ENCODE measurements at places on chromosomes 16 and 17.

DNA sequence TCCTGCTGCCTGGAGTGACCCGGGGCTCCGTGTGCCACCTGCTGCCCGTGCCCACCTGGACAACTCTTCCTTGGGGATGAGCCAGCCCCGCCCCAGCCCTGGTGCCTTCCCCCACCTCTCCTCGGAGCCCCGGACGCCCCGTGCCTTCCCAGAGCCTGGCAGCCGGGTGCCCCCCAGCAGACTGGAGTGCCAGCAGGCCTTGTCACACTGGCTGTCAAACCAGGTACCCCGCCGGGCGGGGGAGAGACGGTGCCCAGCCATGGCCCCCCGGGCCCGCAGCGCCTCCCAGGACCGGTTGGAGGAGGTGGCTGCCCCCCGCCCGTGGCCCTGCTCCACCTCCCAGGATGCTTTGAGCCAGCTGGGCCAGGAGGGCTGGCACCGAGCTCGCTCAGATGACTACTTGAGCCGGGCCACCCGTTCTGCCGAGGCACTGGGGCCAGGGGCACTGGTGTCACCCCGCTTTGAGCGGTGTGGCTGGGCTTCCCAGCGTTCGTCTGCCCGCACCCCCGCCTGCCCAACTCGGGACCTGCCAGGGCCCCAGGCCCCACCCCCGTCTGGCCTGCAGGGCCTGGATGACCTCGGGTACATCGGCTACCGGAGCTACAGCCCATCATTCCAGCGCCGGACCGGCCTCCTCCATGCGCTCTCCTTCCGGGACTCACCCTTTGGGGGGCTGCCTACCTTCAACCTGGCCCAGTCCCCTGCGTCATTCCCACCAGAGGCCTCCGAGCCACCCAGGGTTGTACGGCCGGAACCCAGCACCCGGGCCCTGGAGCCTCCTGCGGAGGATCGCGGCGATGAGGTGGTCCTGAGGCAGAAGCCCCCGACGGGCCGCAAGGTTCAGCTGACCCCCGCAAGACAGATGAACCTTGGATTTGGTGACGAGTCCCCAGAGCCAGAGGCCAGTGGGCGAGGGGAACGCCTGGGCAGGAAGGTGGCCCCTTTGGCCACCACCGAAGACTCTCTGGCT lies 38.4 kb downstream of the ARHGAP23 start:
- no peak for DNase-seq

- peak; percentile 80 for DNase-seq
These were observed 7.3 kb upstream of the TRPV2 start for GRCh38 chr17:16407911-16408588.

DNA sequence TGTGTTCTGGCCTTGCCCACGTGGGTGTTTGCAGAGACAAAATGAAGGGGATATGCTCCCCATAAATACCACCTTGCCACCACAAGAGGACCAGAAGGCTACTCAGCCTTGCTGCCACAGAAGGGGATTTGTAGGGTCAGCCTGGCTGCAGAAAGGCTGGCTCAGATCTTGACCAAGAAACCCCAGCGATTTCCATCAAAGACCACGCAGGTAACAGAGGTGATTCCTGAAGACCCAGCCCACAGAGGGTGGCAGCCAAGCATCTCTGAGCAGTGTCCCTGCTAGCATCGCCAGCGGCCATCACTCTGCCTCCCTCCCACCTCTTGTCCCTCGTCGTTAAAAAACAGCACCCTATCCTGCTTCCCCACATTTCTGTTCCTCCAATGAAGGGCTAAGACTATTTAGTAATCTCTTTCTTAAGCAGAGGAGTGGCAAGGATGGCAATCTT lies 54.9 kb downstream of the BEAN1 start:
- no peak for DNase-seq

DNA sequence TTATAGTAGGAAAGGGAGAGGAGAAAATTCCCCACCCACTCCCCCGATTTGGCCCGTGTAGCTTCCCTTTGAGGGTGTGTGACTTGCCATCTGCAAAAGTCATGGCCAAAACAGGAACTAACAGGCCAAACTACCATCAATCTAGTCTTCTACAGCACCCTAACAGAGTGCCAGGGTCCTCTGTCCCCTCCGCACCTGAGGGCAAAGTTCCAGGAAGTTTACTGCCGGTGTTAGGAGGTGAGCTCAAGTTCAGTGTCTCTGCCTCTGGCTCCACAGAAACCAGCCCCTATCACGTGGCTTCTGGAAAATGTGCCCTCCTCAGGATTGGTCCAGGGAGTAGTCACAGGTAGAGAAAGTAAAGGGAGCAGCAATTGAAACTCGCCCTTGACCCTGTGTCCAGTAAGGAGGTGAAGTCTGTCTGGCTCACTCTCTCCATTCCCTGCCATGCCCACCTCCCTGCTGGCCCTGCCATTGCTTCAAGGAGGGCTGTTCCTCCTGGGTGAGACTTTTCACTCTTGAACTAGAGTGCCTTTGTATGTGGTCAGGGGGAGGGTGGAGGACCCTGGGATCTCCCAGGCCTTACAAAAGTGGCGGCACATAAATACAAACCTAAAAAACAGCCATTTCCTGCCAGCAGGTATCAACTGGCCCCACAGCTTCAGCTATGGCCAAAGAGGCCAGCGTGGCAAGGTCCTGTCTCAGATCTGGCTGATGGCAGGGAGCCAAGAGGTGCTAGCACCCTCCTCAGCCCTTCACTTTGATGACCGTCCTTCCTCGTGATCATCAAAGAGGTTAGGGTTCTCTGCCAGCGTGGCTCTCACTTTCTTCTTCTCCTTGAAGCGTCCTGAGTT lies 5.3 kb downstream of the PRR15L start:
- DNase-seq: no peak

GRCh38 chr17:37478187-37478586 lies 11.5 kb upstream of the DUSP14 start:
- DNase-seq: no peak

GRCh38 chr16:69471121-69471520 lies 46.7 kb downstream of the CYB5B start:
- no peak for DNase-seq

DNA sequence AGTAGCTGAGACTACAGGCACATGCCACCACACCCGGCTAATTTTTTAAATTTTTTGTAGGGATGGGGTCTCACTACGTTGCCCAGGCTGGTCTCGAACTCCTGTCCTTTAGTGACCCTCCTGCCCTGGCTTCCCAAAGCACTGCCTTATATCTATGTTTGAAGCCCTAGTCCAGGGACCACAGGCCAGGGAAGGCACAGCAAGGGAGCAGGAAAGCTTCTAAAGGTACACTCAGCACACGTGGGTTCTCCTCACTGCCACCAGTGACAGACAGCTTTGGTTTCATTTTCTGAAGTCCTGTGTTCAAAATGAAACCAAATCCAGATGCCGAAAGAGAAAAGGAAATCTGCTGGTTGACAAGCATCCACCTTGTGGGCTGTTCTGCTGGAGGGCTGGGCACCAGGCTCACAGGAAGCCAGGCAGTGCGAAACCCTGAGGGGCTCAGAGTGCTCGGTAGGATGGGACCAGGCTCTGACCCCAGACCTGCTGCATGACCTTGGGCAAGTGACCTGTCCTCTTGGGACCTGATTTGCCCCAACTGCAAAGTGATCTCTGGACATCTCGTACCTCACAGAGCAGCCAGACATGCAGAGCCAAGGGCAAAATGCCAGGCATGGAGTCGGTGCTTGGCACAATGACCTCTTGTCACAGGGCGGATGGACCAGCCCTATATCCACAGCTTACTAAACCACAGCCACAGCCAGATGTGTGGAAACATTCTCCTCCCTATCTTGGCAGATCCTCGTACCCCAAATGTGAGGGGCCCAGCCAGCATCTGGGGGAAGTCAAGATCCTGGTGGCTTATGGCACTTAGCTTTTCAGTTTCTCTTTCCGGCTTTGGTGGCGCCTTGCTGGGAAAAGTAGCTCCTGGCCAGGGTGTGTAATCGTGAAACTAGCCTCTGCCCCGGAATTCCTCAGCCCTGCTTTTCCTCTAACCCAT lies 2.8 kb upstream of the SOCS1 start:
- peak; percentile 56 for DNase-seq

GRCh38 chr16:15592324-15592723 lies 50.6 kb downstream of the MARF1 start:
- DNase-seq: no peak

- peak; percentile 75 for DNase-seq
These were observed 16.8 kb upstream of the RMI2 start for GRCh38 chr16:11328172-11329070.

GRCh38 chr16:71882505-71883167 lies 1.3 kb downstream of the ZNF821 start:
- DNase-seq: no peak

DNA sequence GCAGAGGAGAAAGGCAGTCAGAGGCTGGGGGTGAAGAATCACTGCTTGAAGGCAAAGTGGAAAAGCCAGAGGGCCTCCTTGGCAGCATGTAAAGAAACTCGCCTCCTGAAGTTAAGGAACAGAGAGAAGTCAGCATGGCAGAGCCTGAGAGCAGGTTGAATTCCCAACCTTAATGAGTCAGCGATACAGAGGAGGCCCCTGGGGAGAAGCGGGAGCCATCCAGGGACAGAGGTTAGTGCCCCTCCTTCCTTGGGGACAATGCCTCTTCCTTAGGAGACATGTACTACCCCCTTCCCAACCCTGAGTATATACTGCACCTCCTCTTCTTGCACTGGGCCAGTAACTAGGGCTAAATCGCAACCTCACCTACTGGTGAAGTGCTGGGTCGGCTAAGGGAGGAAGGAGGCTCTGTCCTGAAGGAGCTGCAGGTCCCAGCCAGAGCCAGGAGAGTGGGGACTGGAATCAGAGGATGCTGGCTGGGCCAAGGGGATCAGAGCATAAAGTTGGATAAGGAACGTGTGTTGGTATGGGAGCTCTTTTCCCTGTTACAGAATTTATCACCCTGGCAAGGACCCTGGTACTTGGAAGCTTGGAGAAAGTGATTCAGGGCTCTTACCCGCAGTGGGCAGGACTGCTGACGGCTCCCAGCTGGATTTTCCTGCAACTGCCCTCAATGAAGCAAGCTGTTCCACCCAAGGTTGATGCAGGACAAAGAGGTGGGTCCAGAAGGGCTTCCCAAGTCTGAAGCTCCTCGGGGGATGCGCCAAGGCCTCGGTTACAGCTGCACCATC lies 5.4 kb upstream of the AANAT start:
- DNase-seq: no peak

- DNase-seq: no peak
These were observed 39.8 kb upstream of the XYLT1 start for GRCh38 chr16:17510567-17510966.

DNA sequence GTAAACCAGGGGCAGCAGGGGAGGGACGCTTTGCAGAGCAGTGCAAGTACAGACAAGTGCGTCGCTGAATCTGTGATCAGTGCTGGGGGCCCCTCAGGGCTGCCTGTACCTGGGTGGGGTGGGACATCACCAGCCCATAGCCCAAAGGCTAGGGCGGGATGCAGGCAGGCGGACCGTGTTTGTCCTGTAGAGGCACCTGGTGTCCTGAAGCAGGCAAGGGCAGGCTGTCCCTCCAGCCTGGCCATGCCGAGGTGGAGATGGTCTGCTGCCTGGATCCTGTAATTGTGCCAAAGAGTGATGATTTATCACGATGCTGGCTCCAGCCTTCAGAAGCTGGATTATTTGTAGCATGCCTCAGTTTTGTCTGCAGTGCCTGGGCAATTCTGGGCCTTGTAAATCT lies 137.9 kb upstream of the GSE1 start:
- DNase-seq: no peak

- no peak for DNase-seq
These were observed 152.0 kb downstream of the LGALS9B start for GRCh38 chr17:20315311-20315710.

DNA sequence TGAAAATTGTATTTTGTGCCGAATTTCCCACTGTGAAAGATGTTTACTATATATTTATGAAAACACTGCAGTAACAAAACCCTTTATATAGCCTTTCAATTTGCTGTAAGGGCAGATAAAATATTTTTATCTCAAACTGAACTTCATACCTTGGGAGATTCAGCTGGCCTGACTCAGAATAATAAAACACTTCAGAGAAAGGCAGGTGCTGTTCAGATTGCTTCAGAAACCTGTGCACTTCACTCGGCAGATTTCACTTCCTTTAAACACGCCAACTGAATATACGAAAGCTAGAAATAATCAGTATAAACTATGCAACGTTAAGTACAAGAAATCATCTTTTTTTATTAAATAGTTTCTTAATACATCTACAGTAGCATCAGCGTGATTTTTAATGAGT lies 839.1 kb upstream of the RBFOX1 start:
- no peak for DNase-seq

- DNase-seq: no peak
These were observed at the start of gene C16orf89 for GRCh38 chr16:5065813-5066212. Gene C16orf89, minus strand, starts transcription at chr16:5065956. Its CDS starts 48 bp downstream, at chr16:5065908.

- no peak for DNase-seq
These were observed 198.7 kb downstream of the RBFOX3 start for GRCh38 chr17:79412110-79412509.

GRCh38 chr17:81720267-81721071 lies 8.4 kb downstream of the SLC25A10 start:
- no peak for DNase-seq

- DNase-seq: no peak
These were observed 3.8 kb upstream of the CHD3 start for GRCh38 chr17:7884581-7885366.

GRCh38 chr16:11067697-11068141 lies 123.4 kb downstream of the CLEC16A start:
- DNase-seq: no peak

DNA sequence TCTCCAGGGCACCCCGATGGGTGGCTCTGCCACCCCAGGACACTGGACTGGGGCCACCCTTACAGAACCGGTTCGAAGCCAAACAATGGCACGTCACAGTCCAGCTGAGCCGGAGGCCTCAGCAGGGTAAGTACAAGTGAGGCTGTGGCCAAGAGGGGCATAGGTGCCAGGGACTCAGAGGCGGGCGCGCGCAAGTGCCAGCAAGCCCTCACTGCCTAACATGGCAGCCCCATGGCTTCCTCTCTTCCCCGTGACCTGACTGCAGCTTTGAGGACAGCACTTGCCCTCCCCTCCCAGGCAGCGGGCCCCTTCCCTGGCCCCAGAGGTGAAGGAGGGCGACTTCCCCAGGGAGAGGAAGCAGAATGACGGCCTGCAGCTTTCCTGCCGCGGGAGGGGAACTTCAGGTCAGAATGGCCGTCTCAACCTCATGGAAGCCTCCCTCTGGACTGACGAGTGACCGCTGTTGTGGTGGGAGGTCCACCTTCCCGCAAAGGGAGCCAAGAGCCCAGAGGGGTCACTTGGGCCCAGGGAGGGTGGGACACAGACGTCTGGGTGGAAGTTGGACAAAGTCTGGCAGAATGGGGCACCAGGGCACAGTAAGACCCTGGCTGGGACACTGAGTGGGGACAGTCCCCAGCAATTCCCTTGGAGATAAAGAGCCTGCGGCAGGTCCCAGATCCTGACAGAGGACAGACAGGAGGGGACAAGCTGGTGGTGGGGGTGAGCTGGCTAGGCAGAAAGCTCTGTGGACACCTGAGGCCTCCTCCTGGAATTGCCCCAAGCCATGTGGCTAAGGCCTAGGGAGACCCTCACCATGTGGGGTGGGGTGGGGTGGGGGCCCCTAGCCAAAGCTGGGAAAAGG lies 52.1 kb upstream of the TOB1 start:
- no peak for DNase-seq

GRCh38 chr16:19517424-19518089 lies 4.3 kb downstream of the GDE1 start:
- no peak for DNase-seq

GRCh38 chr16:87634411-87634810 lies 32.1 kb downstream of the JPH3 start:
- no peak for DNase-seq

- peak; percentile 39 for DNase-seq
These were observed 40.9 kb downstream of the RAP1GAP2 start for GRCh38 chr17:2837147-2837561.
